Activated CD4-positive, alpha-beta T cell treated with anti-CD3 and anti-CD28 coated beads, Interleukin-10, Interleukin-2, amounts not matched to agents 100 ng/mL and 50 ng/mL, durations not matched to agents 16 hours and 8 hours (primary cell): ENCODE measurements at places on chromosomes 11 and 22.

- no peak for DNase-seq
Measured at GRCh38 chr22:48045369-48045768, 1282.9 kb downstream of the TBC1D22A start.

DNA sequence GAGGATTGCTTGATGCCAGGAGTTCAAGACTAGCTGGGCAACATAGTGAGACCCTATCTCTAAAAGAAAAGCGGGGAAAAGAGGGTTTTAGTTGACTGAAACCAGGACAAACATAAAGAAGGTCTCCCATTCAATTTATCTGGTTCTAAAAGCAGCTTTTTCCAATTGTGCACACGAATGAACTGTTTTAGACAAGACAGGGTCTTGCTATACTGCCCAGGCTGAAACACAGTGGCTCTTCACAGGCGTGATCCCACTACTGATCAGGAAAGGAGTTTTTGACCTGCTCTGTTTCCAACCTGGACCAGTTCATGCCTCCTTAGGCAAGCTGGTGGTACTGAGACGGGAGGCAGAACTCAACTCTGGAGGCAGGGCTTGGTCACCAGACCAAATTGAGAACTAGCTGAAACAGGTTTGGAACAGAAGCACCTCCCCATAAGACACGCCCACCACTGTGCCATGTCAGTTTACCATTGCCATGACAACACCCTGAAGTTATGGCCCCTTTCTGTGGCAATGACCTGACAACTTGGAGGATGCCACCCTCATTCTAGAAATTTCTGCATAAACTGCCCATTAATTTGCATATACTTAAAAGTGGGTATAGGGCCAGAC, 2.8 kb upstream of the NUCB2 start:
- DNase-seq = no peak

GRCh38 chr11:86438685-86439084, 64.0 kb downstream of the CCDC81 start:
- DNase-seq = no peak

GRCh38 chr22:46576556-46577367, 39.3 kb upstream of the CELSR1 start:
- peak; percentile 51 for DNase-seq
